ENCODE measurements at places on chromosomes 11 and 22.

DNA sequence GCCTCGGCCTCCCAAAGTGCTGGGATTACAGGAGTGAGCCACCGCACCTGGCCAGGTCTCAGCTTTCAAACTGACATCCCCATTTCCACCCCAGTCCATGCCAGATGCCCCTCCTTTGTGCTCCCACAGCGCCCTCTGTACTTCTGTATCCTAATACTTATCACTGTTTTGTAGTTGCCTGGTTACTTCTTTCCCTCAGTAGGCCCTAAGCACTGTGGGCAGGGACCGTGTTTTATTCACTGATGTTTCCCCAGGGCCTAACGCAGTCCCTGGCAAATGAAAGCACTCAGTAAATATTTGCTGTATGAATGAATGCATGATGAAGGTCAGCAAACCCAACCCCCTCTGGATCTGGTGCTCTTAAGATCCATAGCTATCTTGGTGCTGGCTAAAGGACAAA, 2.2 kb upstream of the TRIM3 start:
- no peak for DNase-seq

DNA sequence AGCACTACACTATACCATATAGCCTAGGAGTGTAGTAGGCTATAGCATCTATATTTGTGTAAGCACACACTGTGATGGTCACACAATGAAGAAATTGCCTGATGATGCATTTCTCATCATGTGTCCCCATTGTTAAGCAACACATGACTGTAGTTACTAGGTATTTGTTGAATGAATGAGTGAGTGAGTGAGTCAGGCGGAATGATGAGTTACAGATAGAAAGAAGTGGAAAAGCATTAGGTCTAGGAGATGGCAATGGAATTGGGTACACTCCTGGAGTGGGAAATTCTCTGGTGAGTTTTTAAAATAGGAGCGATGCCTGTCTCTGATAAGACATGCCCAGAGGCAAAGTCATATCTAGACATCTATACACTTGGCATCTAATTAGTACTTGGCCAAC, 160.5 kb upstream of the TBCEL start:
- peak; percentile 12 for DNase-seq

- no peak for DNase-seq
Observed at GRCh38 chr11:112024178-112024772, 933 bp upstream of the DLAT start.

GRCh38 chr11:106553304-106553703, 465.0 kb downstream of the GUCY1A2 start:
- DNase-seq, result no peak

- DNase-seq, result no peak
Observed at GRCh38 chr11:118699506-118700220, 20.2 kb upstream of the TREH start.

GRCh38 chr22:20867179-20868024, 8.6 kb downstream of the SNAP29 start:
- peak; percentile 14 for DNase-seq
